SJCRH30 (cell line): ENCODE measurements at places on chromosomes 4 and X. TPM values are rescaled to one million over a fixed set of nuclear protein-coding genes. Genes with fewer than 3 reads are reported as not detected.

The AMBN gene
- 0.10 TPM in 1 of 2 replicates, not detected in the other for total RNA-seq

The MAGEA4 gene
- total RNA-seq, result not detected in 2 replicates

The SPARCL1 gene
- 0.18 TPM in 1 of 2 replicates, not detected in the other for total RNA-seq

The DUX4 gene
- total RNA-seq, result not detected in 2 replicates

The ADH1C gene
- total RNA-seq, result not detected in 2 replicates

The DYNLT3 gene
- not detected in 2 replicates for total RNA-seq

The ZNF81 gene
- 5.4 and 7.2 TPM in 2 replicates for total RNA-seq

The AFF2 gene
- total RNA-seq, result 0.06 and 0.10 TPM in 2 replicates

The SPIN3 gene
- 9.7 and 13.0 TPM in 2 replicates for total RNA-seq

The GLRA2 gene
- not detected in 2 replicates for total RNA-seq

- no peak for DNase-seq
- no peaks in the 10 kb centered on the region for H3K27me3 ChIP-seq
- H3K4me1 ChIP-seq, result no peaks in the 10 kb centered on the region
- H3K36me3 ChIP-seq, result no peaks in the 10 kb centered on the region
Measured at GRCh38 chr4:112172180-112172579, 26.9 kb downstream of the FAM241A start.

- H3K27ac ChIP-seq, result no peak overlapping the region
- no peaks in the 10 kb centered on the region for H3K27me3 ChIP-seq
- DNase-seq, result no peak
Measured at GRCh38 chr4:165994701-165995100, 121.7 kb downstream of the TLL1 start.

DNA sequence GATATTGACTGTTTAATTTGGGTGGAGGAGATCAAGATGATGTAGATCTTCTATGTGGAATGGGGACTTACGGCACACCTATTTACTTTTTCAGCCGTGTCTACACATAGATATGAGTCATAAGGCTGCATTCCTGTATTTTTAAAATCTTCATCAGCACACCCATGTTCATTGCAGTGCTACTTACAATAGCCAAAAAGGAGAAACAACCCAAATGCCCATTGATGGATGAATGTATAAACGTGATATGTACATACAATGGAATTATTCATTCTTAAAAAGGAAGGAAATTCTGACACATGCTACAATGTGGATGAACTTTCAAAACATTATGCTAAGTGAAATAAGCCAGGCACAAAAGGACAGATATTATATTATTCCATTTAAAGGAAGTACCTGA, 98.6 kb downstream of the AASDH start:
- H3K27ac ChIP-seq, result no peak overlapping the region
- H3K27me3 ChIP-seq, result no peaks in the 10 kb centered on the region
- no peaks in the 10 kb centered on the region for H3K4me1 ChIP-seq

DNA sequence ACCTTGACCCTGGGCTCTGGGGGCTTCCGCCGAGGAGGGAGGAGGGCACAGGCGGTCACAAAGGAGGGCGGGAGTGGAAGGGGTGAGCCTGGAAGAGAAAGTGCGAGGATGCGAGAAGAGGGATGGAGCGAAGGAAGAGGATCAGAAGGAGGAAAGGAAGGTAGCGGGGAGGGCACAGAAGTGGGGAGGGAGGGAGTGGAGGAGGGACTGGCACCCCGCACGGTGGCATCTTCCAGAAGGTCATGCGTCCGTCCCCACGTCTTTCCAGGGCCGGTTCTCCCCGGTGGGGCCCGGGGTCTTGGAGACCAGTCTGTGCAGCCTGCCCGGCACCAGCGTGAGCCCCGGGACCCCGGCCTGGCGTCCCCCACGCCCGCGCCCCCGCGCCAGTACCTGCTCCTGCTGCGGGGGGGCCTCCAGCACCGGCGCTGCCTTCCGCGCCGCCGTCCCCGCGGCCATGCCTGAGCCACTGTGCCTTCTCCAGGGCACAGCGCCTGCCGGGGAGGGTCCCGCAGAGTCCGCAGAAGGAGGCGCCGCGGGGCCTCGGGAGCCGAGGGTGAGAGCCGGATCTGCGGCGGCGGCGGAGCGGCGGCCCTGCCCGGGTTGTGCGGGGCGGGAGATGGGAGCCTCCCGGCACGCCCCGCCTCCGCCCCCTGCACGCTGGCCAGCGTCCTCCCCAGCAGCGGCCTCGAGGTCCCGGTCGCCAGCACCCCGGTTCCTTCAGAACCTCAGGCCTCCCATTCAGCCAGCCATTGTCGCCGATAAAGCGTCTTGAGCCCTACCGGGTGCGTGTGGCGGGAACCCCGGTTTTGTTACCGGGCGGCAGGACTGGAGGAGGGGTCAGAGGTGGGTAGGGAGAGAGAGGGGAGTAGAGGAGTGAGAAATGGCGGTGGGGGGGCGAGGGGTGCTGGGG, at the start of gene RNF175:
TSS of gene RNF175 (minus strand) at position 618 of the 910 bp plus-strand sequence. CDS start at position 456, 162 bp downstream.
- no peak for DNase-seq
- no peak within 1 kb of the TSS for H3K4me3 ChIP-seq
- no peak within 1 kb of the TSS for H3K27ac ChIP-seq
- H3K4me1 ChIP-seq, result no peaks in the 10 kb centered on the region

- H3K4me1 ChIP-seq, result peaks cover 23% of the 10 kb centered on the region
- H3K27me3 ChIP-seq, result no peaks in the 10 kb centered on the region
- no peak overlapping the region for H3K4me3 ChIP-seq
- H3K27ac ChIP-seq, result no peak overlapping the region
- no peaks in the 10 kb centered on the region for H3K36me3 ChIP-seq
- no peak for DNase-seq
Measured at GRCh38 chr4:153159016-153159415, 45.2 kb upstream of the TRIM2 start.

DNA sequence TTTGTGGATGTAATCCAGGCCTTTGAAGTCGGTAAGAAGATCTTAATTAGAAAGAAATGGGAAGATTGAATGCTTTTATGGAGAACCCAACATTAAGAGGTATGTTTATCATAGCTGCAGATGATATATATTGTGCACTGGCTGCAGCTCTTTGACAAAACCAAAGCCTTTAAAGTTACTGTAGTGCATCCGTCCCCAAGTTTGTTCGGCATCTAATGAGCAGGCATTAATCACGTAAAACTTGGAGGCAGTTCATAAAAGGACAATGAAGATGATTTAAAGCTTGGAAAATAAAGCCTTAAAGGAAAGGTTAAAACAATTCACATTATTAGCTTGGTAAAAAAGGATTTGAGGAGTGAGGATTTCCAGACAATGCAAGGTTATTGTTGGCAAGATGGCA, 150.8 kb upstream of the ARX start:
- DNase-seq, result no peak
- no peak overlapping the region for H3K4me3 ChIP-seq

- H3K36me3 ChIP-seq, result peaks cover 23% of the 10 kb centered on the region
- DNase-seq, result no peak
- no peaks in the 10 kb centered on the region for H3K27me3 ChIP-seq
- no peak overlapping the region for H3K4me3 ChIP-seq
- H3K27ac ChIP-seq, result no peak overlapping the region
Measured at GRCh38 chr4:85669204-85669603, 194.3 kb downstream of the ARHGAP24 start.

GRCh38 chrX:39873117-39873516, 224.6 kb downstream of the BCOR start:
- H3K27me3 ChIP-seq, result no peaks in the 10 kb centered on the region
- no peak overlapping the region for H3K27ac ChIP-seq
- H3K4me1 ChIP-seq, result no peaks in the 10 kb centered on the region
- no peak overlapping the region for H3K4me3 ChIP-seq
- DNase-seq, result no peak

DNA sequence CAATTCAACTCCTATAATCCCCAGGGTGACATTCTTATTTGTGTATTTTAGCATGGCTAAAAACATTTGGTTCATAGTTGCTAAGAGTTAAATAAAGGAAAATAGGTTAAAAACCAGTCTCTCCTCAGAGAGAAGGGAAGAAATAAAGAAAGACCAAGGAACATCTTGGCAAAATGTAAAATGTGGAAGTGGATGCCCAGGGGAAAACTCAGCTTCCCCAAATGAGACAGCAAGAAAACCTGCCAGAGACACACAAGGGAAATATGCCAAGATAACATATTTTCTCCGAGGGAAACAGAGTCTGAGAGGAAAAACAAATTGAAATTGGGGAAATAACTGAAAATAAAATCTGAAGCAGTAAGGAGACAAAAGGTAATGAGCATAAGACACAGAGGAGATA, 1569.3 kb downstream of the PCDH18 start:
- DNase-seq, result no peak
- H3K4me3 ChIP-seq, result no peak overlapping the region

DNA sequence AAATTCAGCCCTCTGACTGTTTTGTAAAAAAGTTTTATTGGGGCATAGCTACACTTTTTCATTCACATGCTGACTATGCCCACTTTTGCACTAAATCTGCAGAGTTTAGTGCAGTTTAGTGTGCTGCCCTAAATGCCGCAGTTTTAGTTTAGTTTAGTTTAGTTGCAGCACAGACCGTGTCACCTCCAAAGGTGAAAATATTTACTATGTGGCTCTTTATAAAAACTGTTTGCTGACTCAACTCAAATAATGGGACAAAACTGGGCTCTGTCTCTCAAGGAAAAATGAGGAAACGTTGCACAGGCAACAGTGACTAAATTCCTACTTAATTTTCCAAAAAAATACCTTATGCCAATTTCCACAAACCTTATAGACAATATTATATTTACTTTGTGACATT, 314.2 kb downstream of the C4orf33 start:
- H3K27me3 ChIP-seq, result no peaks in the 10 kb centered on the region
- no peaks in the 10 kb centered on the region for H3K4me1 ChIP-seq
- DNase-seq, result no peak

GRCh38 chr4:151961456-151961855, 200.6 kb upstream of the GATB start:
- no peak overlapping the region for H3K27ac ChIP-seq
- H3K36me3 ChIP-seq, result no peaks in the 10 kb centered on the region
- no peak for DNase-seq
- no peaks in the 10 kb centered on the region for H3K4me1 ChIP-seq

DNA sequence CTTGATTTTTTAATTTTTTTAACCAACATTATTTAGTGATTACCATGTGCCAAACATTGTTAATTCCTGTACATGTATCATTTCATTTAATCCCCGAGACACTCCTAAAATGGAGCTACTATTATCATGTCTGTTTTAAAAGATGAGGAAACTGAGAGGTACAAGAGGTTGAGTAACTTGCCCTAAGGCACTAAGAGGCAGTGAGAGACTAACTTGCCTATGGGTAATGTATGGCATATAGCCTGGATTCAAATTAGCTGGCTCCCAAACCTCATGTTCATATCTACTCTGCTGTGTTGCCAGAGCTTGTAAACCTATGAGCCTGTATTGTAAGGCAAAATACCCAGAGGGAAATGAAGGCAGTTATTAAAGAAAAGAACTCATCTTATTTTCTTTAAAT, 443.6 kb downstream of the IL15 start:
- no peak for DNase-seq
- H3K4me3 ChIP-seq, result no peak overlapping the region
- H3K27ac ChIP-seq, result no peak overlapping the region
- no peaks in the 10 kb centered on the region for H3K27me3 ChIP-seq
- H3K36me3 ChIP-seq, result peaks cover 8% of the 10 kb centered on the region; the same call in 1 of the 2 replicates
- H3K4me1 ChIP-seq, result no peaks in the 10 kb centered on the region

- H3K36me3 ChIP-seq, result no peaks in the 10 kb centered on the region
- H3K27ac ChIP-seq, result no peak overlapping the region
- DNase-seq, result peak; percentile 64
- H3K4me1 ChIP-seq, result peaks cover 7% of the 10 kb centered on the region
Measured at GRCh38 chr4:139950568-139950967, 203.4 kb downstream of the MAML3 start.

DNA sequence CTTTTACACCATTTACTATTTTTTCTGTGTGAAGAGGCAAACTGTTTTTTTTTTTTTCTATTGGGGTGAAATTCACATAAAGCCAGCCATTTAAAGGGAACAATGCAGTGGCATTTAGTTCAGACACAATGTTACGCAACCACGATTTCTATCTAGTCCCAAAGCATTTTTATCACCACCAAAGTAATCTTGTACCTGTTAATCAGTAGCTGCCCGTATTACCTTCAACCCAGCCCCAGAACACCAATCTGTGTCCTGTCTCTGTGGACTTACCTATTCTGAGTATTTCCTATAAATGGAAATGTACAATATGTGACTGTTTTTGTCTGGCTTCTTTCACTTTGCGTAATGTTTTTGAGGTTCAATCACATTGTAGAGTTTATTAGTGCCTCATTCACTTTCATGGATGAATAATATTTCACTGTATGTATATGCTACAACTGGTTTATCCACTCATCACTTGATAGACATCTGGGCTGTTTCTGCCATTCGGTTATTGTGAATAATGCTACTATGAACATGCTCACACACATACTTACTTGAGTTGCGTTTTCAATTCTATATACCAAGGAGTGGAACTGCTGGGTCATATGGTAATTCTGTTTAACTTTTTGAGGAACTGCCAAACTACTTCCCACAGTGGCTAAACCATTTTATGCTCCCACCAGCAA, 116.2 kb downstream of the CDS1 start:
- H3K27ac ChIP-seq, result no peak overlapping the region
- peaks cover 93% of the 10 kb centered on the region for H3K36me3 ChIP-seq
- H3K4me1 ChIP-seq, result no peaks in the 10 kb centered on the region; the same call in 1 of the 2 replicates

- no peaks in the 10 kb centered on the region for H3K36me3 ChIP-seq
- H3K27me3 ChIP-seq, result no peaks in the 10 kb centered on the region
- H3K4me3 ChIP-seq, result no peak overlapping the region
- DNase-seq, result no peak
Measured at GRCh38 chrX:15128861-15129260, 141.0 kb downstream of the ASB9 start.

GRCh38 chr4:126777649-126778048, 855.1 kb upstream of the INTU start:
- H3K4me1 ChIP-seq, result peaks cover 15% of the 10 kb centered on the region
- H3K36me3 ChIP-seq, result 0 out of 2 replicates have a peak, but pooled peaks cover 2% of the 10 kb centered on the region
- peak; percentile 67 for DNase-seq
- no peaks in the 10 kb centered on the region for H3K27me3 ChIP-seq
- peak overlapping the region; percentile 47 for H3K27ac ChIP-seq

GRCh38 chrX:110743679-110744340, 51.8 kb downstream of the CHRDL1 start:
- H3K27me3 ChIP-seq, result no peaks in the 10 kb centered on the region
- no peak overlapping the region for H3K4me3 ChIP-seq
- no peak for DNase-seq
- no peaks in the 10 kb centered on the region for H3K4me1 ChIP-seq
- H3K27ac ChIP-seq, result no peak overlapping the region

DNA sequence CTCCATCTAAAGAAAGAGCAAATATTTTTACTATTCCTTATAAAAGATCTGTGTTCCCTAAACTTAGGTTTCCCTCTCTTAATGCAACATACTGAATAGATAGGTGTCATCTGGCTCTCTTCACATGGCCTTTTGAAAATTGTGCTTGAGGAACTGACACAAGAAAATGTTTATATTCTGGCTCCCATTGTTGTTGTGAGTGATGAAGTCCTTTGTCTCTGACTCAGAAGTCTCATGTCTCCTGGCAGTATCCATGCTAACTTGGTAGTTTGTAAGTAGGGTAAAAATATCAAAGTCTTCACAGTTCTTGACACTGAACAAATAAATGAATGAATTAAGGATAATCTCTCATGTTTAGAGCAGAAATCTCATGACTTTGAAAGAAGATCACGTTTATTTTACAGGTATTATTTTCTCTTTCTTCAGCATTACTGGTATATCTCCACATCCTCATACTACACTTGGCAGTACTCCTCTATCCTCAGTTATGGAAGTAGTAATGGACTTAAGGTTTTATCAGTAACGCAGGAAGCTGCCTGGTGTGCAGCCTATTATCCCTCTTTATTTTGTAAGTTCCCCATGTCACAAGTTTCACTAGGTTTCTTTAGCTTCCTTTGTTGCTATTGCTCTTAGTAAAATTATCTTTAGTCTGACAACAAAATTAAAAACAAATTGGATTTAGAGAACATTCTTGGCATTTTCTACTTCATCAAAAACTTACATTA, 14.2 kb upstream of the PABPC4L start:
- H3K27ac ChIP-seq, result no peak overlapping the region
- no peaks in the 10 kb centered on the region for H3K36me3 ChIP-seq
- no peaks in the 10 kb centered on the region for H3K4me1 ChIP-seq
- H3K4me3 ChIP-seq, result no peak overlapping the region
- H3K27me3 ChIP-seq, result no peaks in the 10 kb centered on the region
